ENCODE measurements at places on chromosomes 2 and 18. TPM values are rescaled to one million over a fixed set of nuclear protein-coding genes. Genes with fewer than 3 reads are reported as not detected.
A peak's percentile ranks its signal among the peaks of the same experiment; 100 is the strongest.

Gene ANKRD12
- 86.5 TPM for total RNA-seq

Gene SUCLG1
- total RNA-seq: 48.8 TPM

Gene TRIM54
- 0.18 TPM for total RNA-seq

Gene AGFG1
- 82.9 TPM for total RNA-seq

Gene DSG4
- not detected for total RNA-seq

DNA sequence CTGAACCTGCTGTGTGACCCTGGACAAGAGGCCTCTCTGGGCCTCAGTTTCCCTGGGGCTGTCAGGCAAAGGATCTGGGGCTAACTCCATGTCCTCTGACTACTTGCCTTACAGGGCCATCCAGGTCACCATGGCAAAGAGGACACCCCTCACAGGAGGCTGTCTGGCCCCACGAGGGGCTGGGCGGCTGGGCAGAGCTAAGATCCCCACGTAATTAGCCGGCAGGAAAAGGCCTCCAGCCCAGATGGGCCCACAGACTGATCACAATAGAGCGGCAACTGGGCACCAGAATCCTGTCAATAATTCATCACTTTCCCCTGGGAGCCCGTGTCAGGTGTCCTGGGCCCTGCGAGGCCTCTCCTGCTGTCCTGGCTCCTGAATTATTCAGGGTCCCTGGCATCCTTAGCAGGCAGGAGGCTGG is 44.8 kb upstream of the OTOF start:
- peak; percentile 59 for DNase-seq
- H3K27ac ChIP-seq: no peak overlapping the region
- no peak overlapping the region for H3K4me3 ChIP-seq
- no peaks in the 10 kb centered on the region for H3K4me1 ChIP-seq
- no peaks in the 10 kb centered on the region for H3K36me3 ChIP-seq

GRCh38 chr2:22454826-22455485 is 930.0 kb upstream of the KLHL29 start:
- H3K4me3 ChIP-seq: no peak overlapping the region
- no peak for DNase-seq
- no peaks in the 10 kb centered on the region for H3K27me3 ChIP-seq
- no peaks in the 10 kb centered on the region for H3K4me1 ChIP-seq

DNA sequence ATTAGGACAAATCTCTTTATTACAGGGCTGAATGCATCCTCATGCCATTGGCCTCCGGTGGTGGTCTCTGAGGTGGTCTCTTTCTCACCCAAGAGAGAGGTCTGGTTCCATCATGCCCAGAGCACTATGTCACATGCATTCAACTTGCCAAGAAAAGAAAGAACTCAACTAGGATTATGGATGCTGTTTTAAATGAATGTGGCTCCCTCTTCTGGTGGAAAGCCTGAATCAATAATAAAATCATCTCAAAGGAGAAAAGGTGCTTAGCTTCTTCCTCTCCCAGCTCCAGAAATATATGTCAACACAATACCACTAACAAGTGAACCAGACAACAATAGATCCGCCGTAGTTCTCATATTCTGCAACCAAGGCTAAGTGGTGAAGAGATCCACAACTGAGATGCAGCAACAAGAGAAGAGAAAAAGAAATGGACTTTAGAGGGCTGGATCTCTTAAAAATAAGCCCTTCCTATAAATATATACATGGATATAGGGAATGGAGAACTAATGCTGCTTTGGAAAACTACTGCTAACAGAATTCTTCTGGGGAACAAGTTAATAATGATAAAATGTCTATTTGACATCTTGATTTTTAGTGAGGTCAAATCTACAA is 396.8 kb downstream of the NCKAP5 start:
- DNase-seq: no peak
- H3K27ac ChIP-seq: no peak overlapping the region
- H3K4me1 ChIP-seq: no peaks in the 10 kb centered on the region
- no peaks in the 10 kb centered on the region for H3K36me3 ChIP-seq
- H3K27me3 ChIP-seq: no peaks in the 10 kb centered on the region
- H3K4me3 ChIP-seq: no peak overlapping the region

DNA sequence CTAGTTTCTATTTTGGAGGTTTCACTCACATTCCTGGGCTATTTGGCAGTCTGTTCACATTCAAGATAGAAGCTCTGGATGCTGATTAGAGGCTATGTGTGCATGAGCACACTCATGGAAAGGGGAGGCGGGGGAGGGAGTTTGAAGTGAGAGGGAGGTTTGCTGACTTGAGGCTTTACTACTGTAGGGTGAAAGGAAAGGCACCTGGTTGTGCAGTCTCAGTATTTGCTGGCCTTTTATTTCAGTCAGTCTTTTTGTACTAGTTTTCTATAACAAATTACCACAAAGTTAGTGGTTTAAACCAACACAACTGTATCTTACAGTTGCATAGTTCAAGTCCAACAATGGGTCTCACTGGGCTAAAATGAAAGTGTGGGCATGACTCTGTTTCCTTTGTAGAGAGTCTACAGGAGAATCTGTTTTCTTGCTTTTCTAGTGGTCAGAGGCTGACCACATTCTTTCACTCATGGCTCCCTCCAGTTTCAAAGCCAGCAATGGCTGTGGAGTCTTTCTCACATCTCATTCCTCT is 47.7 kb upstream of the NR4A2 start:
- H3K4me3 ChIP-seq: no peak overlapping the region
- H3K27ac ChIP-seq: no peak overlapping the region
- H3K4me1 ChIP-seq: no peaks in the 10 kb centered on the region
- H3K27me3 ChIP-seq: no peaks in the 10 kb centered on the region
- no peaks in the 10 kb centered on the region for H3K36me3 ChIP-seq

GRCh38 chr18:22163416-22164161 is 5.8 kb upstream of the GATA6 start:
- no peaks in the 10 kb centered on the region for H3K27me3 ChIP-seq
- H3K4me1 ChIP-seq: no peaks in the 10 kb centered on the region
- DNase-seq: no peak
- no peak overlapping the region for H3K27ac ChIP-seq
- no peaks in the 10 kb centered on the region for H3K36me3 ChIP-seq

DNA sequence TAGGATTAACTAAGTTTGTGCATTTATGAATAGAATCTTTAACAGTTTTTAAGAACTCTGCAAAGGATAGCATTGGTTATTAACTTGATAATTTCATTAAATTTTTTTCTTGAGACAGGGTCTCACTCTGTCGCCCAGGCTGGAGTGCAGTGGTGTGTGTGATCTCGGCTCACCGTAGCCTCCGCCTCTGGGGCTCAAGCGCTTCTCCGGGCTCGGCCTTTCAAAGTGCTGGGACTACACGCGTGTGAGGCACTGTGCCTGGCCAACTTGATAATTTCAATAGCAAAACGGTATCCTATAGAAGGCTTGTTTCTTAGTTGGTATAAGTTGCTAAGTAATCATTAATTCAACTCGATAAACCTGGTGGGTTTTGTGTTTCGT is 38.0 kb downstream of the ADNP2 start:
- no peak overlapping the region for H3K27ac ChIP-seq
- H3K4me3 ChIP-seq: peak overlapping the region; percentile 9
- no peaks in the 10 kb centered on the region for H3K36me3 ChIP-seq

- H3K4me3 ChIP-seq: no peak overlapping the region
- no peaks in the 10 kb centered on the region for H3K27me3 ChIP-seq
- H3K36me3 ChIP-seq: no peaks in the 10 kb centered on the region
Observed at GRCh38 chr2:160415991-160416390, 77.6 kb downstream of the RBMS1 start.

DNA sequence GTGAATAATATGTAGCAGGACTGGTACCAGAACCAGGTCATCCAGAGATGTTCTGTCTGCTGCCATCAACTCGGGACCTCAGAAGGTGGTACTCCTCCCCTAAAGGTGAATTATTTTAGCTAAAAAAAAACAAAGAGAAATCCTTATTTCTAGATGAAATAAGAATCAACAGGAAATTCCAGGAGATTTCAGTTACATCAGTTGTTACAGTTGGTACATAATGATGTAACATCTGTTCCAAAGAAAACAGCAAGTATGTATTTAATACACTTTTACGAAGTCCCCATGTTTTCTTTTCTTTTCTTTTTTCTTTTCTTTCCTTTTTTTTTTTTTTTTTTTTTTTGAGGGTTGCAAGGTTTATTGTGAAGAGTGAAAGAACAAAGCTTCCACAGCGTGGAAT is 33.6 kb upstream of the CD28 start:
- no peaks in the 10 kb centered on the region for H3K27me3 ChIP-seq
- no peak for DNase-seq
- no peaks in the 10 kb centered on the region for H3K36me3 ChIP-seq
- no peak overlapping the region for H3K27ac ChIP-seq
- no peak overlapping the region for H3K4me3 ChIP-seq

DNA sequence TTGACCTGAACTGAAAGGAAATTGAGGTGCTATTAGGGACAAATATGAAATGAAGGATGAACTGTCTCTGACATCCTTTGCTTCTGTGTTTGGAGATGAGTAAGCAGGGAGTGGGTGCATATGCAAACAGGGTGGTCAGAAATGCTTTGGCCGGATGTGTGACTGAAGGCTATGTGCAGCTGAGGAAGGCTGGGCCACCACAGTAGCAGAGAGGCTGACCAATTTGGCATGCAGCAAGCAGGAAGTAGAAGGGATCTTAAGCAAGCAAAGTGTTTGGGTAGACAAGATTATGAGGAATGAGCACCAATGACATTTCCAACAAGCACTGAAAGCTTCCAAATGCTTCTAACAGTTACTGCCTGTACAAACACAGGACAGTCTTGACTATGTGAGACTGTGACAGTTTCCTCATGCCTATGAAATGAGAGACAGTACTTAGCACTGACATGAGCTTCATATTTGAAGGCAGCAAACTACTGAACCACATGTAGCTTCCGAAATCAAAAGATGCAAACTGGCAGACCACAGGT is 3.3 kb upstream of the ACTR3 start:
- no peaks in the 10 kb centered on the region for H3K4me1 ChIP-seq
- H3K36me3 ChIP-seq: no peaks in the 10 kb centered on the region
- H3K4me3 ChIP-seq: no peak overlapping the region
- peak; percentile 79 for DNase-seq

DNA sequence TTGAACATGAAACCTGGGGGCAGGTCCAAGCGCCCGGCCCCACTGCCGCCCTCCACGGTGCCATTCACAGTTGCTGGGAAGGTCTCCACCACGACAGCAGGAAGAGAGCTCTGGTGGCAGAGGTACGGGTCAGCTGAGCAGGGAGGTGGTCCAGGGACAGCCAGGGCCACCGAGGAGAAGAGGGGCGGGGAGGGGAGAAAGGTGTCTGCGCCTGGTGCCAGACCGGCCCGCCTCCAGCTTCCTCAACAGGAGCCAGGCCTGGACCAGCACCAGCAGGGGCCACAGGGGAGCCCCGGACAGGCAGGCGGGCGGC is 56.2 kb downstream of the BIN1 start:
- no peak overlapping the region for H3K27ac ChIP-seq
- DNase-seq: no peak
- no peaks in the 10 kb centered on the region for H3K36me3 ChIP-seq
- no peak overlapping the region for H3K4me3 ChIP-seq
- no peaks in the 10 kb centered on the region for H3K27me3 ChIP-seq

GRCh38 chr18:63980027-63980426 is 10.1 kb downstream of the SERPINB8 start:
- no peaks in the 10 kb centered on the region for H3K36me3 ChIP-seq
- H3K27me3 ChIP-seq: no peaks in the 10 kb centered on the region
- no peaks in the 10 kb centered on the region for H3K4me1 ChIP-seq
- H3K27ac ChIP-seq: no peak overlapping the region

DNA sequence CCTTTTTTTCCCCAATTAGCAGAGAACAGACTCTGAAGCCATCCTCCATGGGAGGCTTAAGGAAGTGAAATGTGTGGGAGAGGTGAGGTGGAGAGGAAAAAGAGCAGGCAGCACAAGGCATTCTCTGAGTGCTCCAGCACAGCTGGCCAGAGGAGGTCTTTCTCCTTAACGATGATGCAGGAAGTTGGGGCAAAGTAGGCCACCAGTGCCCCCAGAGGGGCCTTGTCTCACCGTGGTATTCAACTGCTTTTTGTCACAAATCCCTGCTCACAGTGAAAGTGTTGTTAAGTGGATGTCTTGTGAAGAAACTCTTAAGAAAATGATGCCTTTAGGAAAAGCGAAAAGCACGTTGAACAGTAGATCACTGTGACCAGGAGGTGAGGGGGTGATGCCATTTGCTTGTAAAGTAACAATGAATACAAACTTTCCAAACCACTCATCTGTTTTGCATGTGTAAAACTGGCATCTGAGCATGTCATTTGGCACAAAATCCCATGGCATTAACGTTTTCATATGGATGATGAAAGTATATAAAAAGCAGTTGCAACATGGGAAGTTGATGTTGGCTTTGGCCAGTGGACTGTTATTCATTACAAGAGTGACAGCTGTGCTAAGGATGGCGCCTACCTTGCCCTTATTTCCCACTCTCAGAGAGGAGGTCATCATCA is 49.2 kb upstream of the CDC42EP3 start:
- peak overlapping the region; percentile 96 for H3K27ac ChIP-seq
- H3K27me3 ChIP-seq: no peaks in the 10 kb centered on the region
- no peak overlapping the region for H3K4me3 ChIP-seq
- DNase-seq: no peak

GRCh38 chr2:20432714-20433113 is 14.2 kb upstream of the RHOB start:
- no peak overlapping the region for H3K27ac ChIP-seq
- no peaks in the 10 kb centered on the region for H3K4me1 ChIP-seq
- no peaks in the 10 kb centered on the region for H3K27me3 ChIP-seq

DNA sequence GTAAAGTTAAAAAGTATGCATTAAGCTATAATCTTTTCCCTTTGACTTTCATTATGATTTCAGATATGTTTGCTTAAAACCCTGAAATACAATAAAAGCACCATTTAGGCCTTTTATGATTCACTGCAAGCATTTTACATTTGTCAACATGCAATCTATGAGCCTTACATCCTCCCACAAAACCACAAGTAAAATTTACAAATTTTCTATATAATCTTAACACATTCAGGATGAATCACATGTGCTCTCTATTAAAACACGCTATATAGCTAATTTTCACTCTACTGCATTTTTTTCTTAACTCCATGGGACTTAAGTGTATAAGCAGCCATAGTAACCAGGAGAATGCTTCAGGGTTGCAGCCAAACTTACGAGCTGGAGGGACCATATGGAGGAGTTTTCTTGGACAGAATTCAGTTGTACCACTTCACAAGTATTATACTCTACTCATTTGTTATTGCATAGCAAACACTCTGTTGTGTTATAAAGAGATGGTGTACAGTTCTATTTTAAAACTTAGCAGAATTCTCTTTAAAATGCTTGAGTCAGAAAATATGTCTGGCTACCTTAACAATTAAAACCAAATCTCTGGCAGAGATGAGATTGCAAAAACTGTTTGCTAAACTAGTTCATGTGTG is 293.2 kb downstream of the ALK start:
- H3K36me3 ChIP-seq: no peaks in the 10 kb centered on the region
- no peak for DNase-seq
- H3K4me1 ChIP-seq: no peaks in the 10 kb centered on the region

GRCh38 chr18:48679236-48679635 is 140.4 kb downstream of the CTIF start:
- DNase-seq: no peak
- no peak overlapping the region for H3K4me3 ChIP-seq
- no peaks in the 10 kb centered on the region for H3K27me3 ChIP-seq

- H3K27ac ChIP-seq: peak within 1 kb of the TSS; percentile 48
- H3K27me3 ChIP-seq: no peaks in the 10 kb centered on the region
- H3K4me3 ChIP-seq: peak within 1 kb of the TSS; percentile 67
- peak; percentile 93 for DNase-seq
Observed at GRCh38 chr2:127810619-127811396, at the start of gene WDR33. Gene WDR33 (minus strand): TSS chr2:127811171. CDS start chr2:127770981, 40,190 bp downstream.

- no peaks in the 10 kb centered on the region for H3K27me3 ChIP-seq
- no peaks in the 10 kb centered on the region for H3K4me1 ChIP-seq
- DNase-seq: no peak
- H3K36me3 ChIP-seq: no peaks in the 10 kb centered on the region
- no peak overlapping the region for H3K4me3 ChIP-seq
- H3K27ac ChIP-seq: no peak overlapping the region
Observed at GRCh38 chr2:234368861-234369261, 128.0 kb downstream of the ARL4C start.

GRCh38 chr18:24060644-24061043 is 46.1 kb downstream of the TTC39C start:
- no peak overlapping the region for H3K4me3 ChIP-seq
- DNase-seq: no peak
- no peak overlapping the region for H3K27ac ChIP-seq
- H3K36me3 ChIP-seq: no peaks in the 10 kb centered on the region

Measured in aorta (tissue), 5 donors.